Choroid plexus epithelial cell (primary cell): ENCODE measurements at places on chromosomes 12 and 14.

GRCh38 chr14:20846560-20846959 is 43.9 kb upstream of the RNASE1 start:
- no peak for DNase-seq

- DNase-seq: no peak
Measured at GRCh38 chr14:50999726-51000125, 55.4 kb upstream of the PYGL start.

- peak; percentile 57 for DNase-seq
Measured at GRCh38 chr14:52043690-52044089, 25.2 kb downstream of the NID2 start.

- no peak for DNase-seq
Measured at GRCh38 chr12:13587721-13588390, 391.3 kb downstream of the EMP1 start.

GRCh38 chr12:103494051-103494733 is 1.6 kb downstream of the C12orf42 start:
- no peak for DNase-seq

GRCh38 chr14:50311337-50311971 is 575 bp downstream of the L2HGDH start:
- peak; percentile 29 for DNase-seq

GRCh38 chr12:49962861-49963765 is 1.4 kb downstream of the AQP5 start:
- DNase-seq: no peak

DNA sequence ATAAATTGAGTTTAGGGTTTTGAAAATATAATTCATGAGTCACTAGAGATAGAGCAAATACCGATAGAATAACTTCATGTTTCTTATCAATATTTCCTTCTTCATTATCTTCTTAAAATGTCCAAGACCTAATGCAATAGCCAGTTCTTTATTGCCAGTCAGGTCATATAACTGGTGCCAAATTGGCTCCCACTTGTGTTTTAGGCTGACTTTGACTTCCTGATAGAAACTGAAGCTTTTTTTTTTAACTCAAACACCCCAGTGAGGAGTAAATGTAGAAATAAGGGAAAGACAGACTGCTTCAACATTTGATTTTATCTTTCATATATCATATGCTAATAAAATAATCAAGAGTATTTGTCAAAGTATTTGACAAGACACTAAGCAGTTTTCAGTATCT is 80.7 kb downstream of the ARMH4 start:
- no peak for DNase-seq

DNA sequence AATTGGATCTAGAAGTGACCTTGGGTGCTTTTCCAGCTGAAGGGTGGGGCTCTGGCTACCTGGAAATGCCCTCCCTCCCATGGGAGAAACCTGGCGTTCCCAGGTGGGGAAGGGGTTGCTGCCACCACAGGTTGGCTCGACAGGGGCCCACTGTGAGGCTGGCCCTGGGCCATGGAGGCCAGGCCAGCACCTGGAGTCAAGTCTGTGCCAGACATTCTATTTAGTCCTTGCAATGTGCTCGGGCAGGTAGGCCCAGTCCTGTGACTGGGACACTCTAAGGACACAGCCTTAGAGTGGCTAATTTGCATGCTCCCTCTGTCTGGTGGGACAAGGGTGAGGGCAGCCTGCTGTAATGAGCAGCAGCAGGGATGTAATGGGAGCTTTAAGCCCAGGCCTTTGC is 11.9 kb downstream of the VRTN start:
- no peak for DNase-seq

DNA sequence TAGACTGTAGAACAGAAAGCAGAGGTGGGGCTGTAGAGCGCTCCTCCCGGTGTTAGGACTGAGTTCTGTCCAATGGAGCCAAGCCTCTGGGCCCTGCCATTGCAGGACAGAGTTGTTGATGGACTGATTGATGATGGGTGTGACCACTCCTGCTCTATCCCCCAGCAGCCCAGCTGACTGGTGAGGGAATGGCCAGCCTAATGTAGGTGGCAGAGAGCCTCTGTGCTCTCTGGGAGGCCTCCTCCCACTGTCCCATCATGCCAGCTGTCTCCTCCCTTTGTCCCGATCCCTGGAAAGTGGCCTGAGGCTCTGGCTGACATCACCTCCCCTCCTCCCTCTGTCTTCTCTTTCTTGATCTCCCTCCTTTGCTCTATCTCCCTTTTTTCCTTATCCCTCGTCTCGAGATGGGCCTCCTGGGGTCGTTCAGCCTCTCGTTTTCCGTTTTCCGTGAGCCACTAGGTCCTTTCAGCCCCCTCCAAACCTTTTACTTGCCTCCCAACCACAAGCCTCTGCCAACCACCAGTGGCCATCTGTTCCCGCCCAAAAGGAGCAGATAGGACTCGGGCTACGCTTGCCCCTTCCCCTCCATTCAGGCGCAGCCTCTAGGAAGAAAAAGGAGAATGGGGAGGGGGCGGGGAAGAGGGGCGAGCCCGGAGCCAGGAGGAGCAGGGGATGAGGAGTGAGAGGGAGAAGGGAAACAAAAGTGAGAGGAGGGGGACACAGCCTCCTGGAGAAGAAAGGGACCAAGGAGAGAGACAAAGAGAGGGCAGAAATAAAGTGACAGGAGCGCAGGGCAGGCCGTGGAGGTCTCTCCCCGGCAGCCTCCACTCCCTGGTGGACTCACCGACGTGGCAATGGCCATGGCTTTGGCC is 572 bp downstream of the EFS start:
- no peak for DNase-seq

DNA sequence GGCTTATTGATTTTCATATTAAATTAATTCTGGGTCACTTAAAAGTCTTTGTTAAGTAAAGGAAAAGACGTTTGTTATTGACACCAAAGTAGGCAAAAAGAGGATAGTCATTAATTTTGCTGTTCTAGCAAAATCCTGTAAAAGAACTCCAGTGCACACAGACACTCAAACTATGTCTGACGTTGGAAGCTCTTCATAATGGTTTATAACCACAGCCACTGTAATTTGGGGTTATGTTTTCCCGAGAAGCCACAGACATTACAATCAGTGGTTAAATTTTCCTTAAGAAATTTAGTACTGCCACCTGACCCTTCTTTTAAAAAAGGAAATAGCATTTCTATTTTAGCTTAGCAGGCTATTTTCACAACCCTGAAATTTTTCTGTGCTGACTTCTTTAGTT is 267.5 kb downstream of the CCDC91 start:
- no peak for DNase-seq

DNA sequence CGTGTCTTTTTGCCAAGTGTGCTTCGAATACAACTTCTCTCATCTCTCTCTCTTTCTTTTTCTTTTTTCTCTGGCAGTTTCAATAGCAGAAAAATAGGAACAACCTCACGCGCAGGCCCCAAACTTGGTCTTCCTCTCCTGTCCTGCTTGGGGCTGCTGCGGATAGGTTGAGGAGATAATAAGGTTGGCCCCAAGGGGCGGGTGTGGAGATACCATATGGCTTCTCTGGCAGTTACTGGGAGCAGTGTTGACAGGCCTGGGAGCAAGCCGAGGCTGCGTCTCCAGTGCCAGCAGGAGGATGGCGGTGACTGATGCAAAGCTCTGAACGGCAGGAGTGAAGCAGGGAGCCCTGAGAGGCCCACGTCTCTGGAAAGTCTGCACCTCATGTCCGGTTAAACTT is 89.5 kb upstream of the MANSC4 start:
- no peak for DNase-seq

DNA sequence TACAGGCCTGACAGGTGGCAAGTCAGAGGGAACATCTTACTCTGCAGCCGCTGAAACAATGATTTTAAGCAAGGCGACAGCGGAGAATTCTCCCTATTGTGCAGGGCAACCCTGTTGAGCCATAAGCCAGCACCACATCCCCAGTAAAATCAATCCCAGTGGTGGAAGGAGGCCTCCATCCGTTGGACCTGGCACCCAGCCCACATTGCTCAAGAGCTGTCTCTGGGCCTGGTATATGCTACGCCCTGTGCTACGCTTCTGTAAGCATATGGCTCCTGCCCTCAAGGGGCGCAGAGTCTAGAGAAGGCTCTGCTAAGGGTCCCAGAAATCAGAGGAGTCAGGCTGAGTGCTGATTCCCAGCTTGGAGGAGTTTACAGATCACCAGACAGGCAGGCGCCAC is 265.5 kb downstream of the CACNA1C start:
- DNase-seq: peak; percentile 30

- DNase-seq: peak; percentile 52
Measured at GRCh38 chr14:38405851-38406635, 150.2 kb upstream of the CLEC14A start.

DNA sequence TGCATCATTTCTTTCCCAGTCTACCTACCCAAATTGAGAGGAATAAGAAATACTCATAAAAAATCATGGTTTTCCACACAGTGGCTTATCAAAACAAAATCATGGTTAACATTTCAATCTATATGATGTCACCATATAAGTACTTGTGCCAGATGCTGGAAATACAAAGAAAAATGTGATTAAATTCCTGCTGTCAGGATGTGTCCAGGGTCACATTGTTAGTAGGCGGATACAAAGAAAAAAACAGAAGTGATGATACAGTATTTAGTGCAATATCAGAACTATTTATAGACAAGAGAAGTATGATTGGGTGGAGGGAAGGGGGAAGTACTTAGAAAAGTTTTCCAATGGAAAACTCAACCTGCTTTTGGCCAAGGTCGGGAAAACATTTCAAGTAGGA is 47.0 kb upstream of the OR6J1 start:
- DNase-seq: peak; percentile 86

- DNase-seq: no peak
Measured at GRCh38 chr14:39266525-39266870, 32.8 kb downstream of the MIA2 start.
